ENCODE measurements at places on chromosomes 16 and 17.

- DNase-seq = no peak
Measured at GRCh38 chr17:39650121-39650579, 13.2 kb downstream of the STARD3 start.

GRCh38 chr17:83014940-83015910, 64.2 kb upstream of the METRNL start:
- DNase-seq = no peak

GRCh38 chr16:81767987-81768592, 11.0 kb upstream of the PLCG2 start:
- peak; percentile 35 for DNase-seq

DNA sequence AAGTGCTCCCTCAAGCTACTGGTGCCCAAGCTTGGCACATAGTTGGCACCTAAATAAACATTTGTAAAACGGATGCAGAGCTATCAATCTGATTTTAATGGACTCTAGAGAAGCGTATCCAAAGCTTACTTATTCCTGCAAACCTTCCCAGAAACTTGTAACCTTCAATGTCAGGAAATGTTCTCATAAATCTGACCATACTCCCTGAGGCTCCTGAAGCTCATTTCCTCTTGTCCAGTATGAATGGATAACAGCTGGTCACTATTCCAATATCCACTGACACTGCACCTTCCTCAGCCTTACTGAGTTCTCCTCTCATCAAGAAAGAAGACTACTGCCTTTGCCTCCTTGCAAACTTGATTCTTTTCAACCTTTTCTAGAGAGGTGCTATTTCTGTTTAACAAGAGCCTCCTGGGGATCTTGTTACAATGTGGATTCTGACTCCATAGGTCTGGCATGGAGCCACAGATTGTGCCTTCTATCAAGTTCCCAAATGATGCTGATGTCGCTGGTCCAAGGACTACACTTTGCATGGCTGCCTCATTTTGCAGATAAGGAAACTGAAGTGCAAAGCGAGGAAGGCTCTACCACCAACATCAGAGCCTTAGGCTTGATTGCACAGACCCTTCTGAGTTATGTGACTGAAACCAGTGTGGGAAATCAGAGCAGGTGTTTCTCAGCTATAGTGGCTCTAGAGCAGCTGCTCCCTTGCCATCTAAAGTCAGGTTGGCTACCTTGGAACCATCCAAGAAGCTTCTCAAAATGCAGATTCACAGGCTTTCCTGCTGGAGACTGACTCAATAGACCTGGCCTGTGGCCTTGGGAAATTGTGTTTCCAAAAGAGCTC, 377.8 kb downstream of the SOX9 start:
- peak; percentile 49 for DNase-seq

- no peak for DNase-seq
Measured at GRCh38 chr16:11073407-11073999, 129.1 kb downstream of the CLEC16A start.

- no peak for DNase-seq
Measured at GRCh38 chr17:66675273-66675990, 159.5 kb upstream of the CACNG5 start.

- DNase-seq = no peak
Measured at GRCh38 chr17:9513266-9513665, 62.4 kb downstream of the STX8 start.

GRCh38 chr16:661184-661821, 6.6 kb upstream of the RHOT2 start:
- no peak for DNase-seq

GRCh38 chr17:79294459-79295071, 219.9 kb downstream of the ENGASE start:
- no peak for DNase-seq

DNA sequence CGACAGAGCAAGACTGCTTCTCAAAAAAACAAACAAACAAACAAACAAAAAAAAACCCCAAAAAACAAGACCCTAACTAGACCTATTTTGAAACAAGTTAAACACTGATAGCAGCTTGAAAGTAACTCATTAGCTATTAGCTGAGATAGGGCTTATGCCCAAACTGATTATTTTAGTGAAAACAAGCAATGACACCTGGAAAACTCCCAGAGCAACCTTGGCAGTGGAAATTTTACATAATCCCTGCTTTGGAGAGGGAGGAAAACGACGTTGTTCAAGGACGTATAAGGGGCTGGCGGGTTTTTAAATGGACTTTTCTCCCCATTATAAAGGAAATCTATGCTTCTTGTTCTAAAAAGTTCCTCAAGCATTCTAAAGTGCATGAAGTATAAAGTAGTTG, 45.4 kb upstream of the AQP8 start:
- DNase-seq = no peak

GRCh38 chr16:9308850-9309249, 217.4 kb downstream of the HAPSTR1 start:
- DNase-seq = no peak

GRCh38 chr17:43823350-43824084, 9.4 kb downstream of the MPP3 start:
- DNase-seq = no peak

- DNase-seq = no peak
Measured at GRCh38 chr17:69918164-69918563, 156.9 kb upstream of the KCNJ16 start.

DNA sequence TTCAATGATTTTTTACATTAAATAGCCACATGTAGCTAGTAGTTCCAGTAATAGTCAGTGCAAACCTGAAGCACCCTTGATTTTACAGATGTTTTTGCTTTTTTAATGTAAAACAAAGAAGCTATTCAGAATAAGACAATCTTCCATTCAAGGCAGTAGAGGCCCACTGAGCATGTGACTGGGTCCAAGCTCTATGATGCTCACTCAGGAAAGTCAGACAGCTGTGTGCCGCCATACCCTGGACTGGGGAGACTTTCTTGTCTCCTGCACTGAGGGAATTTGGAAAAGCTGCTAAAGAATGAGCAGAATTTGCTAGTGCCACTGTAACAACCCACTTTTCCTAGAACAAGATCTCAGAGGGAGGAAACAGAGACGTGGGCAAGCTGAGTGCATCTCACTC, 11.5 kb downstream of the CENPN start:
- DNase-seq = no peak

DNA sequence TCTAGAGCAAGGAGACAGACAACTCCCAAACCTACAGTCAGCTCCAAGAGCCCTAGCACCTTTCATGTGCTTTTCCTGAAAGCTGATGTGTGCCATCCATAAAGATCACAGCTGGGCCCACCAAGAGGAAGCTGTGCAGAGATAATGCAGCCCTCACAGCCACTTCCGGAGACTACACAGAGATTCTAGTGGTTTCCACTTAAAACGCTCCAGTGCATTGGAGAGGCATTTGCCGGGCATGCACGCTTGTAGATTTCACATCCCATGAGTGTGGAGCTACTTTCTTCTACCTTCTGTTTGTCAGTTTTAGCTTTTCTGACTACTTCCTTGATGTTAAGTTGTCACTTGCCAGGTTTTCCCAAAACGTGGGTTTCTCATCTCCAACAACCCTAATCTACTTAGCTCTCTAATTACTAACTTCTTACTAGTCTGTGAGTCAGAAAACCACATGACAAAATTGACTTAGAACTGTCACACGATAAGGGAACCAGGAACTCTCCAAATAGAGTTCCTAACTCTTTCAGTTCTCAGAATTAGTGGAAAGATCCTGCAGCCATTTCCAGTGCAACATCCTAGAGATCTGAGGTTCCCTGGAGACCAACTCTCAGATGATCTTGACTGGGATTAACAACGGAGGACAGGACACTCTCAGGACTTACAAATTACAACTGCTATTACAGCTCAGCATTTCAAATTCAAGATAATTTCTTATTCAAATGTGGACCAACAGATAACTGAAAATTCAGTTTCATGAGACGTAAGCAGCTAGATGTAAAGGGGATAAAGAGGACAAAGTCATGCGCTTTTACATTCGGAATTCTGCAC, 28.6 kb downstream of the PMP22 start:
- no peak for DNase-seq

- DNase-seq = no peak
Measured at GRCh38 chr17:61381537-61381936, 18.1 kb upstream of the TBX2 start.

- peak; percentile 41 for DNase-seq
Measured at GRCh38 chr17:19244781-19245180, 7.6 kb downstream of the EPN2 start.

DNA sequence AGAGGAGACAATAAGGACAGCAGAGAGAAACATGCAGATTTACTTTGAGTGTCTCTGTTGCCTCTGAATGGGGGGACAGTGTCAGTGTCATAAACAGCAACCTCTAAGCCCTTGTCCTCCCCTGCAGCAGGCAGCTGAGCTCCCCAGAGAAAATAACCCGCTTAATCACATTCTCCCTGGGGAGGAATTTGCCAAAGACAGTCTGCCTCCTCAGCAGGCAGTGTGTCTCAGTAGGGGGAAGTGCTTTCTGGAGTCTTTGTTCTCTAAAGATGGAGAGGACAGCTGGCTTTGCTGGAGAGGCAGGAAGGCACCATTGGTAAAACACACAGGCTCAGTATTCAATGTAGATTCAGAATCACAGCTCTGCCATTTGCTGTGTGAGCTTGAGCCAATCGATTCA, 16.1 kb downstream of the TEKT5 start:
- no peak for DNase-seq

- DNase-seq = no peak
Measured at GRCh38 chr17:36877771-36878170, 59.5 kb upstream of the LHX1 start.

DNA sequence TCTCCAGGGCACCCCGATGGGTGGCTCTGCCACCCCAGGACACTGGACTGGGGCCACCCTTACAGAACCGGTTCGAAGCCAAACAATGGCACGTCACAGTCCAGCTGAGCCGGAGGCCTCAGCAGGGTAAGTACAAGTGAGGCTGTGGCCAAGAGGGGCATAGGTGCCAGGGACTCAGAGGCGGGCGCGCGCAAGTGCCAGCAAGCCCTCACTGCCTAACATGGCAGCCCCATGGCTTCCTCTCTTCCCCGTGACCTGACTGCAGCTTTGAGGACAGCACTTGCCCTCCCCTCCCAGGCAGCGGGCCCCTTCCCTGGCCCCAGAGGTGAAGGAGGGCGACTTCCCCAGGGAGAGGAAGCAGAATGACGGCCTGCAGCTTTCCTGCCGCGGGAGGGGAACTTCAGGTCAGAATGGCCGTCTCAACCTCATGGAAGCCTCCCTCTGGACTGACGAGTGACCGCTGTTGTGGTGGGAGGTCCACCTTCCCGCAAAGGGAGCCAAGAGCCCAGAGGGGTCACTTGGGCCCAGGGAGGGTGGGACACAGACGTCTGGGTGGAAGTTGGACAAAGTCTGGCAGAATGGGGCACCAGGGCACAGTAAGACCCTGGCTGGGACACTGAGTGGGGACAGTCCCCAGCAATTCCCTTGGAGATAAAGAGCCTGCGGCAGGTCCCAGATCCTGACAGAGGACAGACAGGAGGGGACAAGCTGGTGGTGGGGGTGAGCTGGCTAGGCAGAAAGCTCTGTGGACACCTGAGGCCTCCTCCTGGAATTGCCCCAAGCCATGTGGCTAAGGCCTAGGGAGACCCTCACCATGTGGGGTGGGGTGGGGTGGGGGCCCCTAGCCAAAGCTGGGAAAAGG, 52.1 kb upstream of the TOB1 start:
- no peak for DNase-seq

GRCh38 chr17:17108451-17109049, 66.3 kb downstream of the MPRIP start:
- peak; percentile 59 for DNase-seq

DNA sequence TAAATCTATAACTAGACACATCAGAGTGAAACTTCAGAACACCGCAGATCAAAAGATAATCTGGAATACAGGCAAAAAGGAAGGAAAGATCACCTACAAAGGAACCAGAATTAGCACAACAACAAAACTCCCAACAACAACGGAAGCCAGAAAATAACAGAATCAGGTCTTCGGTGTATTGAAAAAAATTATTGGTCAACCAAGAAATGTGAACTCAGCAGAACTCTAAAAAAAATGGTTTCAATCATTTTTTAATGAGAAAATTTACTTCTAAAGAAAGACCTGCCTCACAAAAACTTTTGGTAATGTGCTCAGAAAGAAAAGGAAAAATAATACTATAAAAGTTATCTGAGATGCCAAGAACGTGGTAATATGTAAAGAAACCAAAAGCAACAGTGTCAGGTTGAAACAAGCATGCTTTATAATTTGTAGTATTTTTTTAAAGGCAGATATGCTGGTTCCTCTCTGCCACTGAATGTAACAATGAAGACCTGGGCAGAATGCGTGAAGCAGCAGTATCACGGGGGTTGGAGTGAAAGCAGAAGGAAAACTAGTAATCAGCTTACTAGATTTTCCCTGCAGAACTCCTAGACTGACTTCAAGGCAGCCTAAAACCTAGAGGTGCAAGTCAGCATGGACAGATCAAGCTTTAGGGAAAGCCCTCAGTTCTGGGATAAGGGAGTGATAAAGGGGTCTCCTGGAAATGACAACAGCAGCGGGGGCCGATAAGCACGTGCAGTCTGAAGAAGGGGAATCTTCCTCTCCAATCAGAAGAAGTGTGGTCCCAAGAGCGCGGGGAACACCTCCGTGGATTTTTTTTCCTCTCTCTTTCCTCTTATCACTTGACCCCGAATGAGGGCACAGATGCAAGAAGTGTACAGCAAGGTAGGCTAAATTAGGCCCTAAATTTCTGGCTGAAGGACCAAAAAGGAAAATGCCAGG, 80.9 kb upstream of the TEKT1 start:
- DNase-seq = no peak

DNA sequence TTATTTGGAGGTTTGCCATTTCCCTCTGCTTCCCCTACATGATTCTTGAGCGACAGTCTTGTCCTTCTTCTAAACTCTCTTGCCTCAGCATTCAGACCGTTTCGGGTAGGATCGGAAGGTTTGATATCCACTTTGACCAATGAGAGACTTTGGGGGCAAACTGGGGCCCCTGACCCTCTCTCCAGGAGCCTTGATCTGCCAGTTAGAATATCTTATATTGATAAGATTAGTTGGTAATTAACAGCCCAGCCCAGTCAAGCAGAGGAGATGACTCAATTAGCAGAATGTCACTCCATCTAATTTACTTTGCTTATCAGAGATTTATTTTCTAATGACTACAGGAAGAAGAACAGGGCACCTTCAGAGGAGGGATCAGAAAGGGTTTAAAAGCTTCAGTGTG, 532.8 kb downstream of the XYLT1 start:
- no peak for DNase-seq

- DNase-seq = peak; percentile 23
Measured at GRCh38 chr17:21019976-21020586, 22.7 kb downstream of the USP22 start.

DNA sequence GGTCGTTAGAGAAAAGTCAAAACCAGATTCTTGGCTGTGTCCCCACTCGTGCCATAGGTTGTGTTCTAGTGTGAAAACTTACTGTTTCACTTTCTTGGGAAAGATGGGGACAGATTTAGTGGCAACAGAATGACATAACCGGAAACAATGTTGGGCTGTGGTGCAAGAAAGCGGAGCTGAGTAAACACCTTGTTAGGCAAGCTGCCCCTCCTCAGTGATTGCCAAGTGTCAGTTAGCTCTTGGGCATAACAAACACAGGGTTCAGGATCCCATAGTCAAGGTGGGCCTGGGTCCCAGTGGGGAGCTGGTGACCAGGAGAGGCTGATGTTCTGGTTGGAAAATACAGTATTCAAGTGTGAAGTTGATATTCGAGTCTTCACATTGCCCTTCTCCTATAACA, 15.4 kb downstream of the UBN1 start:
- DNase-seq = no peak

- DNase-seq = no peak
Measured at GRCh38 chr17:70621566-70621965, 452.2 kb downstream of the KCNJ2 start.
